Right hindlimb (tissue), 1 donor: ENCODE measurements at places on chromosomes 12 and 14.

- DNase-seq = no peak
These were observed 59.8 kb downstream of the KIF21A start for GRCh38 chr12:39383114-39383513.

DNA sequence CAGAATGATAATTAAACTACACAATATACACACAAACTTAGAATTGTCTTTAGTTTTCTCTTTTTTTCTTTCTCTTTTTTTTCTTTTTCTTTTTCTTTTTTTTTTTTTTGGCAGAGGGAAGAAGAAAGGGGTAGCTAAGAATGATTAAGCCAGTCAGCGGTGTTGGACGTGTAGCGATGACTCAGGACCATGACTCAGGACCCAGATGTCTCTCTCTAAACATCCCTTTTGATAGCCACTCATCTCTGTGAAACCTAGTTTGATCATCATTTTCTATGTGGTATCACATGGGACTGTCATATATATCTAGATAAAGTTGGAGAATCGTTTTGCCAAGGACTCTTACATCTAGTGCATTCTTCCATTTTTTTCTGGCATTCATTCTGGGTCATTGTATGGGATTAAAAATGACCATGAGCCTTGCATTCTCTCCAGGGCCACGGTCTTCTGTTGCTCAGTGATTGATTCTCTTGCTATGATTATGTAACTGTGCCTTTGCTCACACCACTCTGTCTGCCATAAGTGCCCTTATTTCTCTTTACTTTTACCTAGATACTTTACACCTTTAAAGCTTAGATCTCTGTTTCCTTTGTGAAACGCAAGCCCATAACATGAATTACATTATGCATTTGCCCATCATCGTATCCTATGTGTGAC, 26.6 kb upstream of the NRXN3 start:
- no peak for DNase-seq

GRCh38 chr14:77883847-77884238, 83.9 kb downstream of the ADCK1 start:
- DNase-seq = no peak

GRCh38 chr12:30016540-30017055, 232.9 kb upstream of the TMTC1 start:
- no peak for DNase-seq

- no peak for DNase-seq
These were observed 39.4 kb downstream of the PARP11 start for GRCh38 chr12:3833670-3834310.

GRCh38 chr12:124374147-124374546, 79.3 kb downstream of the RFLNA start:
- DNase-seq = no peak

DNA sequence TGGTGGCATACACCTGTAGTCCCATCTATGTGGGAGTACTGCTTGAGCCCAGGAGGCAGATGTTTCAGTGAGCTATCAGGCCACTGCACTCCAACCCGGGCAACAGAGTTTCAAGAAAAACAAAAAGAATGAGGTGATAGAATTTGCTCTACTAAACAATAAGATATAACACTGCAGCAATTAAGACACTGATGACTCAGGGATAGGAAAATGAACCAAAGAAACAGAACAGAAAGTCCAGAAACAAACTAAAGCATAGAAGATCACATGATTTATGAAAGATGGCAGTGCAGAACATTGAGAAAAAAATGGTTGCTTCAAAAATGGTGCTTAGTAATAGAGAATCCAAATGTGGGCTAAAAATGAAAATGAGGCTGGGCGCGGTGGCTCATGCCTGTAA, 65.2 kb upstream of the AP4S1 start:
- DNase-seq = no peak

GRCh38 chr12:111342376-111342775, 26.5 kb downstream of the PHETA1 start:
- DNase-seq = no peak

DNA sequence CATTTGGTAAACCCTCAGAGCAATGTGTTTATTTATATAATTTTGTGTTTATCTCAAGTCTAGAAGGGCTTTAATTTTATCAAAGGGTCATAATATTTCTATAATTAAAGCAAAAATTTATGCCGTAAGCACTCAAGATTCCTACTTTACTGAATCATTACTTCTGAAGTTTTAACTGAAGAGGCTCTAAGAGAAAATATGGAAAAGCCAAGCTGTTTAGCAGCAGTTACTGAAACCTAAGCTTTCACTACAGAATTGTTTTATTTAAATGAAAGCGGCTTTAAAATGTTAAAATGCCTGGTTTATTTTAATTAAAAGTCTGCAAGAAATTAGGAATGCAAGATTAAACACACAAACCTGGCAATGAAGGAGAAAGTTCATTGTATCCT, 73.9 kb upstream of the BBS10 start:
- no peak for DNase-seq

GRCh38 chr12:3251067-3251466, 173.9 kb downstream of the TSPAN9 start:
- no peak for DNase-seq

DNA sequence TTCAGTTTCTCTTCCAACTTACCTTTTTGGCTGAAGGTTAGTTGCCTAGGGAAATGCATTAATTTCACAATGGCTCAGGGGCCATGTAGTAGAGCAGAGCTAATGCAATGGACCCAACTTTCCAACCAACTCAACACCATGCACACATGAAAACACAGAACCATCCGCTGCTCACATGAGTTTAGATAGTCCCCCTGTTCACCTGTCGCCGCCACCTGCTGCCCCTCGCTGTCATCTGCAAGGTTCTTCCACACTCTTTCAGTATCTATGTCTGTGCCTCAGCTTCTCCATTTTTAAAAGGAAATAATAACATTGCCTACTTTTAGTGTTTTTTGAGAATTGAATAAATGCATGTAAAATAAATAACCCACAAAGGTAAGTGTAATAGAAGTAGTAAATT, 585.6 kb downstream of the ETNK1 start:
- no peak for DNase-seq

- DNase-seq = no peak
These were observed 22.8 kb downstream of the GSTZ1 start for GRCh38 chr14:77343662-77344061.

- DNase-seq = no peak
These were observed 122.7 kb downstream of the SSPN start for GRCh38 chr12:26317942-26318575.

DNA sequence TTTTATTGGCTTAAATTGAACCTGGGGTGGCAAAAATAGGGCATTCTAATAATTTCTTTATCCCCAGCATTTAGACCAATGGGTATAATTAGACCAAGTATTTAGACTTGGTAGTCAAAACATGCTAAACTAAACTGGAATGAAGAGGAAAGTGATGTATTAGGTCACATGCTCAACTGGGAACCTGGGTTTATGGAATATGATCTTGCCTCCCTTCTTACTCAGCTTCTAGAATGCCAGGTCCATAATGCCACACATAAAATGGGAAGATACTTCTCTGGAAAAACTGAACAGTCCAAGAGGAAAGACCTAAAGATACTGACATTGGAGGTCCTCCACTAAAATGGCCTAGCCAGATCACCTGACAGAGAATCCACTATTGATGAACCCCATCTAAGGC, 6.2 kb upstream of the BIN2 start:
- no peak for DNase-seq

DNA sequence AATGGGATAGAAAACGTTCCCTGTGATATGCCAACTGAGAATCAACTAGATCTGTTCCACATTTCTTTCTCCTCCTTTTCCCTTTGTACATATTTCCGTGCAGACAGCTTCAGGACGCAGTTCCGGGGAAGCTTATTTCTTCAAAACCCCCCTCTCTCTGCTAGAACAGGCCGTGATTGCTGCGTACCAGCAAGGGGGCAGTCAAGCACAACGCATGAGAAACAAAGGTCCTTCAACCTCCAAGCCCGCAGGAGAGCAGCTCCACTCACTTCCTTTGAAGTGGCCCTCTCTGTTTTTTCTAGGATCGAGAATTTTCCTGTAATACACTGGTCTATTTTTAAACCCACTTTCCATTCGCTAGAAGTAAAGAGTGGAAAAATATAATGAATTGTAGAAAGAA, 80.8 kb downstream of the ZNF664 start:
- DNase-seq = peak; percentile 87

DNA sequence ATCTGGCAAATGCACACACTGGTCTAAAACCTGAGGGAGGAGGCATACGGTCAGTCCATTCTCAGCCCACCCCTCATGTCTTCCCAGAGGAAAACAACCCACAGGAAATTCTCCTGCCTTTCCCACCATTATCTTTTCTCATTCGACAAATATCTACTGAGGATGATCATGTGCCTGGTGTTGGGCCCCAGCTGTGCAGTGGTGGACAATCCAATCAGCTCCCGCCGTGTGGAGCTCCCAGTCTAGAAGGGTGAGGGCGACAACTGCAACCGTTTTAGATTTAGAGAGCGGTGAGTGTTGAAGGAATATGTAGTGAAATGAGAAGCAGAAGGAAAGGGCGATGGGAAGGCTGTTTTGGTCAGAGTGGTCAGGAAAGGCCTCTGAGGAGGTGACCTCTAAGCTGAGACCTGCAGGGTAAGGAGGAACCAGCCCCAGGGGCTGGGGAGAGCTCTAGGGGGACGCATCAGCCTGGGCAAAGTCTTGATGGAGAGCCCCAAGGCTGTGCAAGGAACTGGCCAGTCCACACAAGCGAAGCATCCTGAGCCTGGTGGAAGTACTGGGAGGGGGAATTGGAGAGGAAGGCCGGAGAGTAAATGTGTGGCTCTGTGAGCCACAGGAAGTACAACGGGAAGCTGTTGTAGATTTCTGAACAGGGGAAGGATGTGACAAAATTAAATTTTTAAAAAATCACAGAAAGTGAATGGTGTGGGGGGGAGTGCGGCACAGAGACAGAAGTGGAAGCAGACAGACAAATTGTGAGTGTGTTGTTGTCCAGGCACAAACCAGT, 192.8 kb downstream of the NTF3 start:
- no peak for DNase-seq

DNA sequence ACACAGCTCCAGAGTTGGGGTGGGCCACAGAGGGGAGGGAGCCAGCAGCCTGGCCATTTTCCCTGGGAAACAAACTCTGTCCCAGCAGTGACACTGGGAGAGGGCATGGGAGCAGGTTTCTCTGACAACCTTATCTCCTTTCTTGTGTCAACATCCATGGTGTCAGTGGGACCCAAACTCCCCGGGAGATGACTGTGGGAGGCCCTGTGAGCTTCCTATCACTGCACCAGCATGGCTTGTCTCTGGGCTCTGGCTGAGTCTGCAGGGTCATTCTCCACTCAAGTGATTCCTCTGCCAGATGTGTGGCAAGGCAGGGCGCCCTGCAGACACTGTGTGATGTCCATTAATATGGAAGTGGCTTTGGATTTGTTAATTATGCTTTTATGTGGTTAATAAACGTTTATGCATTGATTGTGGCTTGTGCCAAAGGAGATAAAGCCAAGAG, 10.1 kb downstream of the LRTM2 start:
- DNase-seq = no peak

- no peak for DNase-seq
These were observed 121.0 kb upstream of the VRK1 start for GRCh38 chr14:96676166-96676565.

DNA sequence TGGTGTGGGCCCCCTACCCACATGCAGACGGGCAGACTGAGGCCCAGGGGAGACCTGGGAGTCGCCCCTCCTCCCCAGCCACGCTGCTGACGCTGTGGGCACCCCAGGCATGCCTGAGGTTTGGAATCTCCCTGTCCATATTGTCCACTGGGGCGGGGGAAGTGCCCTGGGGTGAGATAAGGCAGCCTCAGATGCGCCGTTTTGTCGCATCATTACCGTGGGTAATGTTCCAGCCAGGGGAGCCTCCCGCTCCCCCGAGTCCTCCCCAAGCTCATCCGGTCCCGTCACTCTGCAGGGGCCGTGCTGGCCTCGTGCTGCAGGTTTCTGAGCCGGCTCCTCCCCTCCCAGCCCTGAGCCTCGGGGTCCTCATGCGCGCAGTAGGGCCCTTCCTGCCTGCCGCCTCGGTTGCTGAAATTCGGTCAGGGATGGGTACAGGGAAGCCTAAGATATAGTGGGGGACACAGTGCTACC, 11.4 kb downstream of the INF2 start:
- DNase-seq = no peak

DNA sequence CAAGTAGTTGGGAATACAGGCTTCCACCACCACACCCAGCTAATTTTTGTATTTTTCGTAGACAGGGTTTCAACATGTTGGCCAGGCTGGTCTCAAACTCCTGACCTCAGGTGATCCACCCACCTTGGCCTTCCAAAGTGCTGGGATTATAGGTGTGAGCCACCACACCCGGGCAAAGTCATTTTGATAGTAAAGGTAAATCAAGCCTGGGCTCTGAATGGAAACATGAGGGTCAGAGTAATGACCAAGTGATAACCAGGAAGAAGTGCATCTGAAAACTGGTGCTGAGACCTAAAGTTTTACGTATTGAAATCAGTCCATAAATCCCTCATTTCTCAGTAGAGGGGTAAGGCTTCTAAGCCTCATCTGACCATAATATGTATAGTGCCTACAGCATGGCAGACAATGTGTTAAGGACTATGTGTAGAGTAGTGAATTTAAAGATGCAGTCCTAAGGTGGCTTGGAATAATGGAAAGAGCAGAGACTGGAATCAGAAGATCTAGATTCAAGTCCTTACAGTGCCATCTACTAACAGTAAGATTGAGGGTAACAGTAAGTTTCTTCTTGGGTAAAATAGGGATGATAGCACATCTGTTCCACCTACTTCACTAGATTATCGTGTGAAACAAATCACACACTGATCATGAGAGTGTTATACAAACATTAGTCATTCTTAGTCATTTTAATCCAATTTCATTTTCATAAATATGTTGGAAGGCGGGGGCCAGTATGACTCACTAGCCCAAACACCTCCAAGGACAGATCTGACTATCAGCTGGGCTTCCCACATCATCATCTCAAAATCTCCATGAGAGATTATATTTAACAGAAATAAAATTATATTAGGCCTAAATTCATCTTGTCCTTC, 11.2 kb downstream of the MAP4K5 start:
- no peak for DNase-seq

DNA sequence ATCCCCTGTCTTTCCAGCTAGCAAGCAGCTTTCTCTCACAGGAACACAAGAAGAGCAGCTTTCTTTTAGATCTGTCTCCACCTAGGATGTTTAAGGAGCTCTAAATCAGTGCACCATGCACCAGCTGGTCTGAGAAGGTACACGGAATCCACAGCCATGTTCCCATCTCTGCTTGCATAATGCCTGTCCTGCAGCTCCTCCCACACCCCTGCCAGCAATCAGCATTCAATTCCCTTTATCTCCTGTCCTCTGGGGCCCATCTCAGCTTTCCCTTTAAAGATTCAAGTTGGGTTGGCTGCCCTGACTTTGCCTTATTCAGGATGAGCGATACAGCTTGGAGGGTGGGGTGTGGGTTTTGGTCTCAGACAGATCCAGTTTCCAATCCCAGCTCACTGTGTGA, 826.3 kb downstream of the BCL11B start:
- no peak for DNase-seq

DNA sequence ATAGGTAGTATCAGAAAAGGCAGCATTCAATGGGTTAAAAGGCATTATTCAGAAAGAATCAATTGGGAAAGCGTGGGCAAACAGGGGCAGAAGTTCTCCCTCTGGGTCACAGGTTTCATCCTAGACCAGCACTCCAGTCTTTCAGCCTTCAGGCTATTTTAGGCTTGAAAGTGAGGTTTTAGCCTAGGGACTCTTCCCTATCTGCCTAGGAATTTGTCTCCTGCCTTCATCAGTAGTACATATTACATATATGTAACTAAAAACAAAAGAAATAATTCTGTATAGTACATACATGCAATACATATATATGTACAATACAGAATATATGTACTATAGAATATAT, 34.6 kb upstream of the PCNX1 start:
- no peak for DNase-seq

GRCh38 chr14:21016413-21017190, 8.3 kb downstream of the NDRG2 start:
- no peak for DNase-seq

GRCh38 chr14:21807975-21808374, 134.4 kb upstream of the OR4E1 start:
- DNase-seq = no peak
